CMK (cell line): ENCODE measurements at places on chromosomes 3 and 15.

- DNase-seq: no peak
Measured at GRCh38 chr15:77515613-77516012, 94.9 kb downstream of the HMG20A start.

- no peak for DNase-seq
Measured at GRCh38 chr3:193729601-193730000, 136.6 kb downstream of the OPA1 start.

DNA sequence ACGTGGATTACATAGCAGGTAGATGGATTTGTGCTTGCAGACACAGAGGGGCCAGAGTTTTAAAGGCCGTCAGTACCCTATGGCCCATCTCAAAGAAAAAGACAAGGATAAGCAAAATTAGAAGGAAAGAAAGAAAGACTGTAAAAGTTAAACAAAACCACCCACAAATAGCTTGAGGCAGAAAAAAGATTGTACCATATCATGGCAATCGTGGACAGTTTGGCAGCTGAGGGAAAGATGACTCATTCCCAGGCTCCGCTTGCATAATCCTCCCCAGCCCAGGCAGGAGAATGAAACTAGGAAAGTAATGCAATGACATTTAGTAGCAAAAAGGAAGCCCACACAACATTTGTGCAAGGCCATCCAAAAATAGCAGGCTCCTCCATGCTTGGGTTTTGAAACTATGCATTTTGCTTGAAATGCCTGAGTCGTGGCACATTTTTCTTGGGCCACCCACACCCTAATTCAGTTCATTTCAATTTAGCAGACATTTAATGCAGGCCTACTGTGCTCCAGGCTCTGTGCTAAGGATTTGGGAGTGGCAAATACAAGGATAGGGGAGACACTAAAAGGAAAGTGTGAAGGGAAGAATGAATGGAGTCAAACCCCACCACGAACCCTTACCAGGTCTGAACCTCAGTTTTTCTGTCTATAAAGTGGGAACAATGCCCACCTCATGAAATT lies 40.9 kb upstream of the SMAD3 start:
- no peak for DNase-seq

GRCh38 chr3:194181612-194182529 lies 45.9 kb downstream of the HES1 start:
- no peak for DNase-seq
